ENCODE measurements at places on chromosomes 2 and 18.

DNA sequence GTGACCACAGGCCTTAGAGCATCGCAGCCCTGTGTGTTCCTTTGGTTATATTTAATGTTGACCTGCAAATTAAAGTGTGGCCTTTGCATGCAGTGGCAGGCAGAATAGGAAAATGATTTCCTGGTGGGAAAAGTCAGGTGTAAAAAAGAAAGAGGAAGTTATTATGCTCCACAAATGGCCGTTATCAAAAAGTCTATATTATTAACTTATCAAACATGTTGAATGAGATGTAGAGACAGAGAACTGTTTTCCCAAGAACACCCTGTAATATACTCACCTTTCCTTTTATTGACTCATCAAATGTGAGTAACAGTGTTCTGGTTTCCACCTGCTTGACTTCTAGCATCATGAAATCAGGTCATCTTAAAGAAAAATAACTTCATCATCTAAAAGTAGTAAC, 35.3 kb downstream of the MEIS1 start:
- DNase-seq = no peak

DNA sequence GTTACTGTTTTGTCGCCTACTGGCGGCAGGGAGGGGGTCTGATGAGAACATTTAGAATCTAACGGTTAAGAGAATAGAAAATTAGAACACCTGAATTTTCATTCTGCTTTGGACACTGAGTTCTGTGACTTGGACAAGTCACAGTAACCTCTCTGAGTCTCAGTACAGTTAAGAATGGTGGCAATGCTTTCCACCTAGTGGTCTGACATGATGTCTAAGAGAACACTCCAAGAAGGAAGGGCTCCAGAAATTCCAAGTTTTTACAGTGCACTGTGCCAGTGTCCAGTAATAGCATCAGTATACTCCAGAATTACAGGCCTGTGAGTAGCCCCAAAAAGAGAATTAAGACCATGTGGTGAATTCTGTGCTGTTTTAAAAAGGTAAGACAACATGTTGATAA, 174.1 kb upstream of the ZFP36L2 start:
- no peak for DNase-seq

GRCh38 chr2:23745068-23745725, 181.7 kb downstream of the ATAD2B start:
- no peak for DNase-seq

DNA sequence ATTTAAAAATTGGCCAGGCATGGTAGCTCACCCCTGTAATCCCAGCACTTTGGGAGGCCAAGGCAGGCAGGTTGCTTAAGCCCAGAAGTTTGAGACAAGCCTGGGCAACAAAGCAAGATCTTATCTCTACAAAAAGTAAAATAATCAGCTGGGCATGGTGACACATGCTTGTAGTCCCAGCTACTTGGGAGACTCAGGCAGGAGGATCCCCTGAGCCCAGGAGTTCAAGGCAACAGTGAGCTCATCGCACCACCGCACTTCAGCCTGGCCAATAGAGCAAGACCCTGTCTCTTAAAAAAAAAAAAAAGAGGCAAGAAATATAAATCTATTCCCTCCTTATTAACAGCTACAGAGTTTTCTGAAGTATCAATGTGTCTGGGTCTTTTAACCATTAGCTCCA, 51.9 kb downstream of the ESCO1 start:
- DNase-seq = no peak

DNA sequence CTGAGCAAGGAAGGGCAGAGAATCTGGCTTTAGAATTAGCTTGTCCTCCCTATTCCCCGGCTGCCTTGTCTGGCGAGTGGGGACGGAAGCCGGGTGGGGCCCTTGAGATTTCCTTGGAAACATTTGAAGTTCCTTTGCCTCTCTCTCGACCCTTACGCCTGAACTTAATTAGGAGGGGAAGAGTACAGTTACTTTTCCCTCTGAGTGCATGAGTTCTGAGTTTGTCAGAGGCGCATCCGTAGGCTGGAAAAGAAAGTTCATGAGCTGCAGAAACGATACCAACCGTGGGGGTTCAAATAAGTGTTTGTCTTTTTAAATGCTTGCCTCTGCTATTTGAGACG, 468 bp downstream of the PIKFYVE start:
- DNase-seq = peak; percentile 7

GRCh38 chr18:8177330-8178016, 431.8 kb upstream of the RAB12 start:
- DNase-seq = no peak

DNA sequence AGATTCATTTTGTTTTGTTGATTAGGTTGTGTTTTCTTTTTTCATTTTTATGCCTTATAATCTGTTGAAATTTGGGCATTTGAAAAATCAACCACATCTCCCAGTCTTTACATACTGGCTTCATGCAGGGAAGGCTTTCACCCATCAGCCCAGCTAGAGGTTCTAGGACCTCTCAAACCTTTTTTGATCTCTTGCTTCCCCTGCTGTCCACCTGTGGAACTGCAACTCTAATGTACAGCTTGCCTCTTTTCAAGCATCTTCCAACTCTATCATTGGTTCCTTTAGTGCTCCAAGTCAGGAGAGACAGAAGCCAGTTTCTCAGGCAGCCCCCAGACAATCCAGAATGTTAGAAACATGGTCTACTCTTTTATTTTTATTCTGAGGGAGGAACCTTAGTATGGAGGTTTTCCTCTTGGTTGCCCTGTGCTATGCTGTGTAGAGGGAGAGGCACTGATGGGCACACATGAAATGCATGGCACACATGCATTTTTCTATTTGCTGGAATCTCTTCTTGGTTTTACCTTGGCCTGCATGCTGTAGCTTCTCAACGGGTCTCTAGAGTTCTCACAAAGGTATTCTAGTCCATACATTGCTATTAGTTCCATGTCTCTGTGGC, 107.2 kb upstream of the L3MBTL4 start:
- peak; percentile 25 for DNase-seq

DNA sequence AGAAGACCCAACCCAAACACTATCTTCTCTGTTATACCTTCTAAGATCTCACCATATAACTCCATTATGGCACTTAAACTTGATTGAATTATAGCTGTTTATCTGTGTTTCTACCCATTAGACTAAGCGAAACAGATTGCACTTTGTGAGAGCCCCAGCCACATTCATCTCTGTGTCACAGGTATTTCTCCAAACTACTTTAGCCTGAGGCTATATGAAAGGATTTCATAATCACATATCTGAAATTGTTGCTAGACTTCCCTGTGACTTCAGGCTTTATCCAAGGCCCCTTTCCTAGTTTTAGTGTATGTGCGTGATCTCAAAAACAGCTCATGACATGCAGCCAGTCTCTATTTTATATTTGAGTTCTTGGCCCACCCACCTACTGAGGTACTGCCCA, 745.0 kb upstream of the ACVR2A start:
- no peak for DNase-seq

GRCh38 chr2:235493402-235493774, 455 bp upstream of the AGAP1 start:
- no peak for DNase-seq

DNA sequence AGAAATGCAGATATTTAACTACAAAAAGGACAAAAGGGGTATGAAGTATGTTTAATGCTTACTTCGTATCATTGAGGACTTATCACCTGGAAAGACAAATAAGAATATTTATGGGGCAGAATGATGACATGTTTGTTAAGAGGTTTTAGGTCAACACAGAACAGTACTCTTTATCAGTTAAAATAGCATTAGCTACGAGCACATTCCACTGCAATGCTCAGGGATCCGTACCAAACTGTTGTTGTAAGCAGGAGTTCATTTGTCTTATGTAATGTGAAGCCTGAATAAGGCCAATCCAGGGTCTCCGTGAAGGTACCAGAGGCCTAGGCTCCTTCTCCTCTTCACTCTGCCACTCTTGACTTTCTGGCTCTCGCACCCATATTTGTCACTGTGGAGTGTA, 465.7 kb upstream of the NRP2 start:
- DNase-seq = no peak

DNA sequence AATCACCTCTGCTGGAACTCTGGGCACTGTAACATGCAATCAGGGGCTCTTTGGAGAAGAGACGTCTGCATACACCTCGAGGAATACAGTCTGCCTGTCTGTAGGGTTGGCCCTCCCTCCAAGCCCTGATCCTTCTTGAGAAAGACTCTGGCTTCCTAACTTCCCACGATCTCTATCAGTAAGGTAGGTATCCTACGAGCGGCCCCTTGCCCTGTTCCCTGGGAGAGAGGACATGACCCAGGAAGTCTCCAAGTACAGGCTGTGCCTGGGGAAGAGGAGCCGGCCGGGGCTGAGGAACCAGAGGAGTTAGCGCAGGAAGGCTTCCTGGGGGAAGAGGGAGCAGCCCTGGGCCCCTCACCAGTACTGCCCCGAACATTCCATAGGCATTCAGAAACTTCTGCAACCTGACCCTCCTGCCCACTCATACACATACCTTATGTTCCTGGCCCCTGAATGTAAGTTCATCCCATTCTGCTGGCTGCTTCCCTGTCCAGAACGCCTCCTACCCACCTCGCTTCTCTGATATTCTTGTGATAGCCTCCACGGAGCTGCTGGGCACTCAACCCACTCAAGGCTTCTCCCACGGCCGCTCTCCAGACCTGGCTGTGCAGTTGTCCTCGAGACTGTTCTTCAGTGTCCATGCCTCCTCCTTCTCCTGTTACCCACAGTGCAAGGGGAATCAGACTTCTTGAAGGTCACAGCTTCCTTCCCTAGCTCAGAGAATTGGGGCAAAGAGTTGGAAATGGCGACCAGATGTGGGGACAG, 116.1 kb downstream of the CYP26B1 start:
- DNase-seq = no peak

- DNase-seq = no peak
Measured at GRCh38 chr18:63002305-63002704, 287.0 kb downstream of the PHLPP1 start.

DNA sequence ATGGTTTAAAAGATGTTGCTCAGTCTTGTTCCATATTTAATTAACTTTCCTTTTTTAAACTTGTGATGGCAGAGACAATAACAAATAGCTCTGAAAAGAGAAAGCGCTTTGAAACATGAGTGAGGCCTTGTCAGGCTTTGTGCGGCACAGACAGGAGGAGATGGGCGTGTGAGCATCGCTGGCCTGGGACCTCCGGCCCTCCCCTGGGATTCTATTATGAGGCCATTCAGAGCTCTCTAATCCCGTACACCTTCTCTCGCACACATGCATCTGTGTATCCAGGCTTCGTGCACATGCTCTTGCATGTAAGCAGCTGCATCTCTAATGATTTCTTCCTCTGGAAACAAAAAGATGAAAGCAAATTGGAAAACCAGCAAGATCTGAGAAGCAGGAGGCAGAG, 313.7 kb downstream of the ZNF521 start:
- DNase-seq = no peak

- DNase-seq = peak; percentile 37
Measured at GRCh38 chr2:236743039-236743920, 173.7 kb downstream of the ACKR3 start.

- no peak for DNase-seq
Measured at GRCh38 chr2:102662833-102663232, 43.5 kb downstream of the SLC9A2 start.

- DNase-seq = peak; percentile 16
Measured at GRCh38 chr2:191935247-191935646, 88.4 kb upstream of the CAVIN2 start.

- peak; percentile 62 for DNase-seq
Measured at GRCh38 chr2:226077031-226077430, 677.5 kb downstream of the NYAP2 start.

DNA sequence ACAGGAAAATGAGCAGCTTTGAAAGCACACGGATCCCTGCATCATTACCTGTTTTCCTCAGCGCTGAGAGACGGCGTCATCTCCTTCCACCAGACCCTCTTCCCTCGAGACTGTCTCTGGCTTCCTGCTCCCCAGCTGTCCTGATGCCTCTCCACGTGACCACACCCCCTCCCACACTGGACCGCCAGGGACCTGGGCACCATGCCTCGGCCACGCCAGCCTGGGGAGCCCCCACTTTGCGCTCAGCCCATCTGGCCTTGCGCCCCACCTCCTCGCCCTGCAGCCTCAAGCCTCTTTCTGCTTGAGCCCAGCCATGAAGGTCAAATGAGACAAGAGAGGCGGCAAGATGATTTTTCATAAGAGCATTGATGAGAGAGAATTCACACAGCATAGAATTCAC, 66.0 kb upstream of the ACKR3 start:
- no peak for DNase-seq

DNA sequence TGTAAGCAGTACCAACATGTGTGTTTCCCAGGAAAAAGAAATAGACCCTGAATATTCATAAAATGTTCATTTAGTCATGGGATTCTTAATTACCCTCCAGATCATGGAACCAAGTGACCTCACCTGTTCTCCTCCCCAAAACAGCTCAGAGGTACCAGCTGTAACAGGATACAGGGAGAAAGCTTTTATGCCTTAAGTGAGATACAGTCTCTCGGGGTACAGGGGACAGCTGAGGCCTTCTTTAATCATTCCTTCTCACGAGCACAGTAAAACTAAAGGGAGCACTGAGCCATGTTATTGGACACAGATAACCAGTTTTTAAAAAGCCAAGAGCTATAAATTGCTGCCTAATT, 16.6 kb downstream of the EPHA4 start:
- DNase-seq = no peak

DNA sequence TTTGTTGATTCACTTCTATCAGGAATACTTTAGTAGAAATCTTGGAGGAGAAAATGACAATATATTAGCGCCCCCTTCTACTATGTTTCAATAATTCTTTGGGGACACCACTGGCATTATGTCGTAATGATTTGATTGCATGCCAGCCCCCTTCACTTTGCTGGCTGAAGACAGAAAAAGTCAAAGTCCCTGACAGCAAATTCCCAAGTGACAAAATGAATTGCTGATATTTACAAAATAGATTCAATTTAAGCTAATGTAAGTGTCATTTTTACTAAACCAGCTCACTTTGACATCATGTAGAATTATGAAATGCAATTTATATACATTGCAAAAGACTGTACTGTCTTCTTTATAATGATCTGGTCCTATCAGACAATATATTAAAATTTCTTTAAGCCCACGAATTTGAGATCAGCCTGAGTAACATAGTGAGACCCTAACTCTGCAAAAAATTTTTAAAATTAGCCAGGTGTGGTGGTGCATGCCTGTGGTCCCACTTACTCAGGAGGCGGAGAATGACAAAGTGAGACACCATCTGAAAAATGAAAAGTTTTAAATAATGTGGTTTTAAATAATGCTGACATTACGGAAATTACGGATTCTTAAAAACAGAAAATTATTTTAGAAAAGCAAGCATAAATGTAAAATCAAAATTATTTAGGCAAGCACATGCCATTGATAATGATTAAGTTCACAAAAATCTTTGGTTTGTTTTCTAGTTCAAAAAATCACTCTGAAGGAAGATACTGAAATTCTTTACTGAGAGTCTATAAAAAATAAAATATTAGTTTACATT, 520.1 kb upstream of the PKDCC start:
- no peak for DNase-seq

GRCh38 chr2:217735034-217735433, 267.8 kb downstream of the TNS1 start:
- DNase-seq = no peak

DNA sequence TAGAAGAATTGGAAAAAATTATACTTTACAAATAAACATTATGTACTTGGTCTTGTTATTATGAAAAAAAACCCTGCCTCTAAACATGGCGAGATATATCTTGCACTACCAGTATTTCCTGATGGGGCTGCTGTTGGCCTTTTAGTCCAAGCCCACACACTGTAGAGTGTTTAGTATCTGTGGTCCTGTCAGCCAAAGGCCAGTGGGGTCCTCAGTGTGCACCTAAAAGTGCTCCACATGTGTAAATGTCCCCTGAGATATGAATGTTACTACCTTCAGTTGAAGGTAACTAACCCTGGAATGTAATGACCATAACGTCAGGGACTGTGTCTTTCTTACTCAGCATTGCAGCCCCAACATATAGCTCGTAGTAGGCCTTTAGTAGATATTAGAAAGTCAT, 71.1 kb upstream of the HK2 start:
- DNase-seq = no peak

All from HFF-Myc (cell line).